Germinal center (tissue), 1 donor: ENCODE measurements at places on chromosomes 11 and 22.

- no peak for DNase-seq
These were observed 266.0 kb upstream of the NARS2 start for GRCh38 chr11:78840623-78841022.

GRCh38 chr22:25765016-25765367, 23.0 kb downstream of the MYO18B start:
- DNase-seq = no peak

- DNase-seq = no peak
These were observed 74.8 kb upstream of the BLID start for GRCh38 chr11:122190768-122191167.

- DNase-seq = no peak
These were observed 754 bp downstream of the OR52A1 start for GRCh38 chr11:5153574-5154431.

DNA sequence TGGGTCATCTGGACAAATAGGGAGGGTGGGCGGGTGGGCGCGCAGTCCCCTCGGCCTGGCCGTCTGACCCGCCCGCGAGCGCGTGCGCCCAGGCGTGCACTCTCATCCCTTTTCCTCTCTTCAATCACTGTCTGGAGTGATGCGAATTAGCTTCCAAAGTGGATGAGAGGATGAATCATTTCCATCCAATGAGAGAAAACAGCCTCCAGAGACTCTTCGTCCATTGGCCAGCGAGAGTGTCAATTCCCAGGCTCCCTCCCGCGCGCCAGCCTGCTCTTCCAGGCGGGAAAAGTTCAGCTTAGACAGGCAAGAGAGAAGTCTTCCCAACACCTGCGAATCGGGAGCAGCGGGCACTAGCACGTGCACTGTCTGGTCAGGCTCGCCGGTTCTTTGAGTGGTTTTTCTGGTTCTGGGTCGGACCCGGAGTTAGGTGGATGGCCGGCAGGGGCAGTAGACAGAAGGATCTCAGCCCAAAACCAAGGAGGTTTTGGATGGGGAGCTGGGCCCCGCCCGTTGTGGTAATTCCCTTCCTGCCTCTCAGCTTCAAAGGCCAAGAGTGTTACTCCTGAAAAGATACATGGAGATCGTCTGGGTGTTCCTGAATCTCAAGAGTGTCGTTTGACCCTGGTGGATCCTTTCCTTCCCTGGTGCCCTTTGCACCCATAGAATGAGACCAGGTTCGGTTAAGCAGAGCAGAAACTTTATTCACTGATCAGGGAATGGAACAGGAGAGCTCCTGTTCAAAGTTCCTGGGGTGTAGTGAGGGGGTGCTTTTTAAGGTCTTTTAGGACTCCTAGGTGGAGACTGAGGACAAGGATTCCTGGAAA, 33.4 kb upstream of the GLYATL1 start:
- no peak for DNase-seq

DNA sequence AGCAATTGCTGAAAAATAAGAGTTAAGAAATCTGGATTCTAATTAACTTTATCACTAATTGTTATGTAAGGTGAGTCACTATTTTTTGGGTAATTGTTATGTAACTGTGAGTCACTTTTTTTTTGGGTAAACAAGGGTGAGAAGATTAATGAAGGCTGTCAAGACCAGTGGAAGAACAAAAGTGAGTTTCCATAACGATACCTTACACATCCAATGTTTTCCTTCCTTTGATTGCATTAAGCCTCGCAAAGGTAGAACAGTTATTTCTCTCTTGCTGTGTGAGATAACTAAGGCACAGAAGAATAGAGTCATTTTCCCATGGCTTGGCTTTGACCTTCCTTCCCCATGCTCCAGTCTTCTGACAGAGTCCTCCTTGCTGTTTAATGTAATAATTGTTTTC, 374.7 kb downstream of the DDX10 start:
- DNase-seq = no peak
